ENCODE measurements at places on chromosomes 3 and 15.

GRCh38 chr15:32688151-32688639 lies 29.6 kb upstream of the GREM1 start:
- no peak for DNase-seq

DNA sequence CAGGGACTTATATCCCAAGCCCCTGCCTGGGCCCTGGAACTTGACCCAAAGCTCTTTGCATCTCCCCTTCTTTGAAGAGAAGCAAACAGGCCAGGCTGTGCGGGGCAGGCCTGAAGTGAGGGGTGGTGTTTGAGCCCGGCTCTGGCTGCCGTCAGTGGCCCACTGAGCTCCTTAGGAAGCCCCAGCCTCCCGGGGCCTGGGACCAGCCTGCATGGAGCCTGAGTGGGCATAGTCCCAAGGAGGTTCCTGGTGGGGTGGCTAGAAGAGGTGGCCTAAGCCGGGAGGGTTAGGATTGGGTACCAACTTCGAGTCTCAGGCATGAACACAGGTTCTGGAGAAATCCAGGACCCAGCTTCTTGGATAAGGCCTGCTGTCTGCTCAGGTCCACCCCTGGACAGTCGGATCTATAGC lies 6.4 kb downstream of the TMIE start:
- DNase-seq: no peak

DNA sequence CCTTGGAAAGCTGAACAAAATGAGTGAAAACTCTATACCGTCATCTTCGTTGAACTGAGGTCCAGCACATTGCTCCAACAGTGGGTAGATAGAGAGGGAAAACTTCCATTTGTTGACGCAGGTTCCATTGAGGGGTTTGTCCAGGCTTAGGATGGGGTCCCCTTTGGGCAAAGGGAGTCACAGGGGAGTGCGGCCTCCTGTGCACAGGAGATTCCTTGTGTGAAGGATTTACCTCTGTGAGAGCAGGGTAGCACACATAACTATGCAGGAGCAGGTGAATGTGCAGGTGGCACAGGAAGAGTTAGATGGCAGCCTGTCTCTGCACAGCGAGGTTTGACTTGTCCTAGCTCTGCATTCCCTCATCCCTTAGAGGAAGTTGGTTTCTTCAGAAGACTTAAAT lies 139.3 kb downstream of the SNRPN start:
- no peak for DNase-seq

DNA sequence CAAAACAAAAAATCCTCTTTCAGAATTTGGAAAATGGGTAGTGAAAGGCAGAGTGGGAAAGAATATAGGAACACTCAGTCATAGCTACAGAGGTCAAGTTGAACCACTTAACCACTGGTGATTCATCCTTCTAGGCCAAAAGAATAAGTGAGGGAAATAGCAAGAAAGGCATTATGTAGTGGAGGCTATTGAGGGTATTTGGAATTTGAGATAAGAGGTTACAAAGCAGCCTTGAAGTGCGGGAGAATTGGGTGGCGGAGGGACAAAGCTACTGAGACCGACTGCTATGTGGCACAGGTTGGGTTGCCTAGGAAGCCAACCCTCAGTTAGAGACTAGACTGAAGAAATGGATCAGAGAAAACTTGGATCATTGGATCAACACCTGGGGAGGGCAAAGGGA lies 109.5 kb downstream of the SYNPR start:
- no peak for DNase-seq

- no peak for DNase-seq
These were observed 31.0 kb upstream of the PTPRG start for GRCh38 chr3:61530355-61530754.

DNA sequence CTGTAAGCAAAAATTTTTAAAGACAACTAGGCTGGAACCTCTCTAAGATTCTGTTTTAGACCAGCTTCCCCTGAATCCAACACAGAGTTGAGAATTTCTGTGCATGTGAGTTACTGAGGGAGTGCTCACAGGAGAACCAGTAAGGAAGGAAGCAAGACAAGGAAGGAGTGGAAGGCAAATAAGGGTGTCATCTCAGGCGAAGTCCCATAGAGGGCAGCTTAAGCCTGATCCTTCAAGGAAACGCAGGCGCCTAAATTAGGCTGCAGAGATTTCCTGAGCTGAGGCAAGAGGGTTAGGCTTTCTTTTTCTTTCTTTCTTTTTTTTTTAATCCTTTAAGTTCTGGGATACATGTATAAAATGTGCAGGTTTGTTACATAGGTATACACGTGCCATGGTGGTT lies 36.2 kb upstream of the COL6A6 start:
- DNase-seq: no peak

- DNase-seq: no peak
These were observed 103.6 kb downstream of the OTOL1 start for GRCh38 chr3:161600173-161600572.

- DNase-seq: no peak
These were observed 61.4 kb downstream of the DENND4A start for GRCh38 chr15:65730549-65731172.

- DNase-seq: no peak
These were observed 218.2 kb downstream of the ATP8B4 start for GRCh38 chr15:49900903-49901235.

DNA sequence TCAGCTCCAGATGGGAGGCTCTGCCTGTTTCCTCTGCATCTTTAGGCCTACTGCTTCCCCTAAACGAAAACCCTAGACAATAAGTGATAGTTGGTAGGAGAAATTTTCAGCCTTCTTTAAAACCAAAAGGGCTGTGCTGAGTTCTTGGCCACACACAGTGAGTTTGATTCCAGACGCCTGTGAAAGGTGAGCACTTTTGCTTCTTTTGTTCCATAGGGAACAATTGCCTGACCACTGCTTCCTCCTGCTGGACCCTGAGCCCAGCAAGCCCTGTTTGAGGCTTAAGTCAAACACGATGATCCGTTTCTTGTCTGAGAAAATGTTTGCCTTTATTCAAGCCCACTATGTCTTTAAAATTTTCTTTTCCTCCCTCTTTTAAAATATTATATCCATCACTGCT lies 493.9 kb downstream of the ZIC1 start:
- DNase-seq: no peak

DNA sequence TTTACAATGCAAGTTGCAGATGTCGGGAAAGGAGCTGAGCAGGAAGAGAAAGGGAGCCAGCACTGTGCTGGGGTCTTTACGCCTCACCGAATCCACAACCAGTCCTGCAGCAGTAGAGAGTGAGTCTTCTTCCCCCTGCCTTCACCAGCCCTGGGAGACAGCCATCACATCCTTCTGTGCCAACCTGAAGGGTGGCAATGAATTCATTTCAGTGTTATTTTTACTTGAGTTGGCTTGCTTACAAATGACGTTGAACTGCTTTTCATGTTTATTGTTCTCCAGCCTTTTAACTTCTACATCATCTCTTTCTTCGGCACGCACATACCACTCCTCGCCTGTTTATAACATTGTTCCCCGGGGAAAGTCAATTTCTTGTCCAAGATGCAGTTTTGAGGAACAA lies 77.1 kb downstream of the TRIM42 start:
- DNase-seq: no peak

- DNase-seq: no peak
These were observed 9.6 kb downstream of the CELSR3 start for GRCh38 chr3:48652923-48653715.

- DNase-seq: no peak
These were observed 385.3 kb downstream of the PDCD6IP start for GRCh38 chr3:34183611-34184340.

DNA sequence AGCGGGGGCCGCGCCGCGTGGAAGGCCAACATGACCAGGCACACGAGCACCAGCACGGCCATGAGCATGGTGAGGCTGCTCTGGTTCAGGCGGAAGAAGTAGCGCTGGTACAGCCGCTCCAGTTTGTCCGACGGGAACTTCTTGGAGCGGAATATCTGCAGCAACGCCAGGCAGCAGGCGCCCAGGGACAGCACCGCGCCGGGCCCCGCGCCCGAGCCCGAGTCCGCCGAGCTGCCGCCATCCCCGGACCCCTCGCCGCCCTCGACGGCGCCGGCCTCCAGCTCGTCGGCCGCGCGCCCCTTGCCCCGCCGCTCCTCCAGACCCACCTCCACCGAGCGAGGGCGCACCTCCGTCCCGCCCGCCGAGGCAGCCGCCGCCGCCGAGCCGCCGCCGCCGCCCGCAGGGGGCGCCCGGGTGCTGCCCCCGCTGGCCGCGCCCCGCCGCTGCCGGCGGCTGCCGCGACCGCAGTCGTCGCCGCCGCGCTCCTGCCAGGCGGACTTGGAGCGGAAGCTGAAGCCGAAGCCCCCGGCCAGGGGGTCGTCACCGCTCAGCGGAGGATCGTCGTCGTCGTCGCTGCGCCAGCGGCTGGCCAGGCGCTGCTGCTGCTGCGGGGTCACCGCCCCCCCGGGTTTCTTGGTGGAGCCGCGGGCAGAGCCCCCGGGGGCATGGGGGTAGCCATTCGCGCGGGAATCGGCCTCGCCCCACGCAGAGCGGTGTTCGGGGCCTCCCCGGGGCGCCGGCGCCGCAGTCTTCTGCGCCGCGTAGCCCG lies 957 bp downstream of the ADCY5 start:
- no peak for DNase-seq

DNA sequence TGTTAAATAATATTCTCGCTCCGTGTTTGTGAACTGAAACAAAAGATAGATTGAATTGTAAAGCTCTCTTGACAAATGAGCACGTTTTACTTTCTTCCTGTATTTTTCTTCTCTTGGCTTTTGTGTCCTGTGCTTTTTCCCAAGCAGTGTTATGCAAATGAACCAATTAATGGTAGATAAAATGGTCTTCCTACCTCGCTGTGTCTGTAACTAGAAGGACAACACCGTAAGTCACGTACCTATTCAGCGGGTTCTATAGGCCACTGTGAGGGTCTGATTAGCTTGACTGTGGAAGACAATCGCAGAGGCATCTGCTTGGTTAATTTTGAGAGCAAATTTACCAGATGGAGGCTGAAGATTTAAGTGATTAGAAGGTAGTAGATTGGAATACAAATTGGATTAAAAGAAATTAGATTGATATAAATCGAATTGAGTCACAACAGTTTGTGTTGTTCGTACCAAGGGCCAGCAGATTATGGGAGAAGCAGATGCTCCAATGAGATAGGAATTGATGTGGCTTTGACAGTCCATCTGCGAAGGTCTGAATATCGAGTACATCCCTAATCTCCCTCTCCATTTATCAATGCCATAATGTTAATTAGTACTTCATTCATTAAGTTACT lies 40.2 kb downstream of the ROBO2 start:
- DNase-seq: no peak

- no peak for DNase-seq
These were observed 265.1 kb downstream of the TJP1 start for GRCh38 chr15:29557171-29557570.

DNA sequence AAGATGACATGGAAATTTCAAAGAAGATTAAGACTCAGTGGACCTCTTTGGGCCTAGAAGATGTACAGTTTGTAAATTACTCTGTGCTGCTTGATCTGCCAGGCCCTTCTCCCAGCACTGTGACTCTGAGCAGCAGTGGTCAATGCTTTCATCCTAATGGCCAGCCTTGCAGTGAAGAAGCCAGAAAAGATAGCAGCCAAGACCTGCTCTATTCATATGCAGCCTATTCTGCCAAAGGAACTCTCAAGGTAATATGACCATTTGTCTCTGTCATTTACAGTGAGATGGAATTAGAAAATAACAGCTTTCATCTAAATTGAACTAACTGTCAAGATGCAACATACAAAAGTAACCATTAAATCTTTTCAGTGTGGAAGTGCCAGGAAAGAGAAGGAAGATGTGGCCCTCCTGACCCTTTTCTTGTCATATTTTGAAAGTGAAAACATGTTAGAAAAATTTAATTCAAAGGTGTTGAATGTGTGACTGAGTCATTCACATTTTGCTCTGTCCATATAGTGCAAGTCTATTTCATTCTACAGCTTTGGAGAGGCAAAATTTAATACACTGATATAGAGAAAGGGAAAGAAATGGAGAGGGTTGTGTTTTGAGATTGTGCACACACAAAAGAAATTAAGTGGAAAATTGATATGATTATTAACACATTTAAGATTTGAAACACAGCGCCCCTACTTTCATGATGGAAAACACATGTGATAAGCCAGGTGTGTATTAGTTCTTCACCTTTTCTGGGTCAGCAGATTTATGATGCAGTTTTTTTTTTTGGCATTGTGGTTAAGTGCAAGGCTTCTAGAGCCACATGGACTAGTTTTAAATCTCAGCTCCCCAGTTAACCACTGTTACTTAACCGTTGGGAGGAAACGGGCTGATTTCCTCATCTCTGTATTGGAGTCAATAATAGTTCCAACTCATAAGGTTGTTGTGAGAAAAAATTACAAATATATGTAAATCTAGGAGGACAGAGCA lies 375.1 kb downstream of the NAALADL2 start:
- DNase-seq: no peak

- DNase-seq: no peak
These were observed 113.4 kb upstream of the FAM3D start for GRCh38 chr3:58779934-58780333.

- DNase-seq: no peak
These were observed 76.3 kb downstream of the SUCNR1 start for GRCh38 chr3:151949706-151950105.

GRCh38 chr3:38742550-38742949 lies 73.5 kb downstream of the SCN10A start:
- DNase-seq: no peak

- no peak for DNase-seq
These were observed 37.9 kb upstream of the ARL8B start for GRCh38 chr3:5084224-5084623.

GRCh38 chr15:74345051-74345450 lies 22.4 kb downstream of the CYP11A1 start:
- no peak for DNase-seq

GRCh38 chr3:61733876-61734275 lies 172.5 kb downstream of the PTPRG start:
- DNase-seq: no peak

DNA sequence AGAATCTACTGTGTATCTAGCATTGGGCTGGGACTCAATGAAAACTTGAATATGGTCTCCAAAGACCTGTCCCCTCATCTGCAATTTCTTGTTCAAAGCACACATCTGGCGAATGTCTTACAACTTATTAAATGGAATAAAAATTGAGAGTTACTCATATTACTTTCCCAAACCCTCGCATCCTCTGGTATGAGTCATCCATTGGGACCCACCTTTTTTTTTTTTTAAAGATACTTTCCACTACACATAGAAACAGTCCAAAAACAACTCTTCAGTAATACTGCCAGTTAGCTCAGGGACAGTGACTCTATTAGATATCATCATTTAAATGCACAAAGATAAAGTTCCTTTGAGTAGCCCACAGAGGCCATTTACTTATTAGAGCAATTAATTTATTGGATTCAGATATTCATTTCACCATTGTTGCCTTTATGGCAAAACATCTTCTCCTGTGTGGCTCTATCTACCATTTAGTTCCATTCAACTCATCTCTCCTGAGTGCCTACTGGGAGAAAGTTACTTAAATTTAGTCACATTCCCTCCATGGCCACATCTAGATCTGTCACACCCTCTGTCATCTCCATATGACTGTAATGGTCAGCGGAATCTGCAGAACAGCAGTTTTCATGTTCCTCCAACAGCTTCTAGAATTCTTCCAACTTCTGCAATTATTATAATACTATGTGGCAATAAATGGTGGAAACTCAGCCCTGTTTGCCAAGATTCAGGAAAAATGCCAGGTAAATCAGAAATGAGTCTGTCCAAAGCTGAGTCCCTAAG lies 77.9 kb upstream of the ARHGEF3 start:
- DNase-seq: no peak

GRCh38 chr15:74768771-74769342 lies 13.0 kb upstream of the CSK start:
- peak; percentile 50 for DNase-seq

- DNase-seq: no peak
These were observed 112.4 kb downstream of the CD47 start for GRCh38 chr3:107978131-107979055.

All from nucleus accumbens (tissue), 56 donors.